Lower lobe of right lung (tissue), 2 donors: ENCODE measurements at places on chromosomes 6 and 20. TPM values are rescaled to one million over a fixed set of nuclear protein-coding genes. Genes with fewer than 3 reads are reported as not detected.

- no peaks in the 10 kb centered on the region for H3K4me1 ChIP-seq
- no peaks in the 10 kb centered on the region for H3K27me3 ChIP-seq
- DNase-seq: no peak
- H3K4me3 ChIP-seq: no peak overlapping the region
These were observed 23.8 kb downstream of the NRSN1 start for GRCh38 chr6:24149836-24150235.

DNA sequence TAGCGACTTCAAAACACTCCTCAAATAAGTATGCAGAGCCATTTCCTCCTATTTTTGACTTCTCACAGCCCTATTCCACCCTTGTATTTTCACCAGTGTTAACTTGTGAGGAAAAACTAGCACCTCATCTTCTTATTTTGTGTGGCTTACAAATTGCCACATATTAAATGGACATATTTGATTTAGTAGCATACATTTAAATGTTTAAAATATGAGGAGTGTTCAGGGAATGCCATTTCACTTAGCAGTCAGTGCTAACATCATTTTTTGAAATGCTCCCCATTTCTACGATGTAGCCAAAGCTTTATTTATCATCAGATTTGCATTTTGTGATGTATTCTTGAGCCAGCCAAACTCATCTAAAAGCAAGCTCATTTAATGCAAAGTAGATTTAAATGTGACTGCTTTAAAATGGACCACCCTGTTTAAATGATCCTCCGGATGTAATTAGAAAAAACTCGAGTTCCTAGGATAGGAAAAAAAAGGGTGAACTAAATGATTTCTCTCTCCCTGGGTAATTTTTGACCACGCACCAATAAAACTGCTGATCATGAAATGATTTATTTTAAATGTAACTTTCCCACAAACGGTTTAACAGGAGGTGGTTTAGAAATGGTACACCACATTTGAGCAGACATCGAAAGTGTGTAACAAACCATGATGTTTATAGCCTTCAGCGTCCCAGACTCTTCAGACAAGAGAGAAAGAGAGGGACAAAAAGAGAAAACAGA, 172.6 kb downstream of the CD83 start:
- no peaks in the 10 kb centered on the region for H3K27me3 ChIP-seq
- H3K4me1 ChIP-seq: peaks cover 6% of the 10 kb centered on the region
- no peak overlapping the region for H3K27ac ChIP-seq
- H3K36me3 ChIP-seq: no peaks in the 10 kb centered on the region
- no peak for DNase-seq

- H3K36me3 ChIP-seq: no peaks in the 10 kb centered on the region
- H3K27me3 ChIP-seq: no peaks in the 10 kb centered on the region
- no peak overlapping the region for H3K4me3 ChIP-seq
These were observed 417.9 kb downstream of the CD109 start for GRCh38 chr6:74113901-74114300.

DNA sequence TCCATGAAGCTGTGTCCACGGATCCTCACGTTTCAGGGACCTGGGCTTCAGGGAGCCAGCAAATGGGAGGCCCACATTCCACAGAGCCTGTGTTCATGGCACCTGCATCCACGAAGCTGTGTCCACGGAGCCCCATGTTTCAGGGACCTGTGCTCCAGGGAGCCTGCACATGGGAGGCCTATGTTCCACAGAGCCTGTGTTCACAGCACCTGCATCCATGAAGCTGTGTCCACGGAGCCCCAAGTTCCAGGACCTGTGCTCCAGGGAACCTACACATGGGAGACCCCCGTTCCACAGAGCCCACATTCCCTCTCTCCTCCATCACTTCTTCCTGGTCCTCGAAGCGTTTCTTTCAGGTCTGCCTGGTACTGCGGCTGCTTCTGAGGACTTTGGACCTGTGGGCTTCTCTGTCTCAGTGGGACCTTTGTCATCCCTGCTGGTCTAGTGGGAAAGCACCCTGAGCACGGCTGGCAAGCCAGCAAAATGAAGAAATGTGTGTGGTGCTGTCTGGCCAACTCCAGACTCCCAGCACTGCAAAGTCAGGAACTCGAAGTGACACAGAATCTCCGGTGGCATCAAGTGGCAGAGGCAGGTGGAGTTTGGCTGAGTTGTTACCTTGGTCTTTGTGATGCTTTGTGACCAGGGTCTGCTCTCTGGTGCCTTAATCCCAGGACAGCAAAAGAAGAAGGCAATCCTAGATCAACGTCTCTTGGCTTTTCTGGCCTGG, 245.9 kb downstream of the DLL1 start:
- no peaks in the 10 kb centered on the region for H3K27me3 ChIP-seq
- no peak overlapping the region for H3K4me3 ChIP-seq
- peak; percentile 34 for DNase-seq
- peaks cover 11% of the 10 kb centered on the region for H3K4me1 ChIP-seq
- no peaks in the 10 kb centered on the region for H3K36me3 ChIP-seq
- no peak overlapping the region for H3K27ac ChIP-seq

GRCh38 chr20:3227936-3228749, 10.8 kb downstream of the SLC4A11 start:
- no peaks in the 10 kb centered on the region for H3K4me1 ChIP-seq
- H3K36me3 ChIP-seq: peaks cover 11% of the 10 kb centered on the region
- no peak overlapping the region for H3K27ac ChIP-seq
- no peaks in the 10 kb centered on the region for H3K27me3 ChIP-seq
- no peak overlapping the region for H3K4me3 ChIP-seq

DNA sequence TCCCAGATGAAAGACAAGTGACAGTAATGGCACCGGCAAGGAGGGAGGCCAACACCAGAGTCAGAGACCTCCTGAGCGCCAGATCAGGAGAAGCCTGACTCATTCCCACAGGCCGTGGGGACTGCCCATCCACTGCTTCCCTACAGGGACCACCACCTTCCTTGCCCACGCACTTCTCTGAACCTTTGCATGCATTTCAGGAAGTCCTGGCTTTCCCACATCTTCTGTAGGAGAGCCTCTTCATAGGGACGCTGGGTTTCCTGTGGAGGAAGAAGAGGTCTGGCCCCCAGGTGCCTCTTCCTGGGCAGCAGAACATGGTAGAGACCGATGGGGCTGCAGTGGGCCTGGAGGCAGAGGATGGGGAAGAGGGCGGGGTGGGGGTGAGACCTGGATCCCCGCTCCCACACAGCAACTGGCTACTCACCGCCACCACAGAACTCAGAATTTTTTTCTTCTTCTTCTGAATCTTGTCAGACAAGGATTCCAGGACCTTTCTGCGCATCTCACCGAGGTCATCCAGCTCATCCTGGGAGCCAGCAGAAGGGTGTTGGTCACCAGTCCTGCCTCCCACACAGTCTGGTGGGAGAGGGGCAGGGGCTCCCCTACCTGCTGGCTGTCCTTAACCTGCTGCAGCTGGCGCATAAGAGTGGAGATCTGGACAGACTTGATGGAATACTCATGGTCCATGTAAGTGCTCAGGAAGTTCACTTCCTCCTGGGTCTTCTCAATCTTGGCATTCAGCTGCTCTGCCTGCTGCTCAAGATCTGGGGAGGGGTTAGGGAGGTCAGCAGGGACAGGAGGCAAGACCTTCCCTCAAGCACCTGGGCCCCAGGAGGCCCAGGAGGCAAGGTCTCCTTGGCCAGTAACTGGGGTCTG, 13.7 kb downstream of the C20orf96 start:
- no peak overlapping the region for H3K4me3 ChIP-seq
- no peak overlapping the region for H3K27ac ChIP-seq
- peaks cover 37% of the 10 kb centered on the region for H3K36me3 ChIP-seq
- no peaks in the 10 kb centered on the region for H3K4me1 ChIP-seq
- no peak for DNase-seq

The GRIK2 gene
- total RNA-seq: 0.62 TPM

The PSMB8 gene
- 103 TPM for total RNA-seq

DNA sequence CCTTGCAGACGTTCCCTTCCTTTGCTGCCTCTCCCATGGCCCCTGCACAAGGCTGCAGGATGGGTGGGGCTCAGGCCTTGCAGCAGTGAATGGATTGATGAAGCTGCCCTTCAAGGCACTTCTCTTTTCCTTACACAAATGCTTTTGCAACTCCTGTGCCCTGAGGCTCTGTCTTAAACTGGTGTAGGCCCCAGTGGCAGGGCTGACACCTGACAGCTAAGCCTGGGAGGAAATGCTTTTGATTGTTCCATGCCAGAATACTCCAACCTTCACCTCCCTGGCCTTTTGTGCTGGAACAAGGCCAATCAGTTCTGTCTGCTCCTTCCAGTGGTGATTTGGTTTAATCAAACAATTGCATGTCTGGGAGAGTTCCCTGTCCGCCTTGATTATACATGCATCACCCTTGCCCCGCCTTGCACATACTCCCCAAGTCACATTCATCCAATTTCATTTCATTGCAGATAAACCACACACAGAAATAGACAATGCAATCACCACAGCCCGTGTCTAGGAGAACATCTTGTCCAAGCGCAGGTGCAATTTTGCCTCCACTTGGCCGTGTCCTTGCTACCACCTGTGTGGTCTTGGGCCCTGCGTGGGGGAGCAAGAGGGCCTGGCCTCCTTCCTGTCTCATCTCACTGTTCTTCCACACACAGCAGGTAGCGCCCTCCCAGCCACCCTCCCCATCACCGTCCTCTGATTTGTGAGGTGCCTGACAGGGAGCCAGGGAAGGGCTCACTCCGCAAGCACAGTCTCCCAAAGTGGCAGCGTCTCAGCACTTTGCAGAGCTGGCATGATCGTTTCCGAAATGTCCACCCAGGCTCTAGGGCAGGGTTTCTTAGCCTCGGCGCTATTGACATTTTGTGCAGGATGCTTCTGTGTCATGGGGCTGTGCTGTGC, 120.4 kb downstream of the CDH26 start:
- H3K27ac ChIP-seq: no peak overlapping the region
- H3K27me3 ChIP-seq: no peaks in the 10 kb centered on the region
- no peak overlapping the region for H3K4me3 ChIP-seq
- H3K36me3 ChIP-seq: no peaks in the 10 kb centered on the region
- H3K4me1 ChIP-seq: no peaks in the 10 kb centered on the region

The NKAIN2 gene
- 0.12 TPM for total RNA-seq

GRCh38 chr6:71124340-71124739, 164.3 kb upstream of the OGFRL1 start:
- H3K27me3 ChIP-seq: no peaks in the 10 kb centered on the region
- no peak overlapping the region for H3K27ac ChIP-seq
- no peak for DNase-seq
- H3K36me3 ChIP-seq: no peaks in the 10 kb centered on the region
- no peaks in the 10 kb centered on the region for H3K4me1 ChIP-seq

- H3K4me1 ChIP-seq: no peaks in the 10 kb centered on the region
- H3K27ac ChIP-seq: no peak overlapping the region
- H3K27me3 ChIP-seq: no peaks in the 10 kb centered on the region
- no peak overlapping the region for H3K4me3 ChIP-seq
- no peak for DNase-seq
These were observed 476.9 kb downstream of the KHDRBS2 start for GRCh38 chr6:61809004-61809595.

- no peaks in the 10 kb centered on the region for H3K36me3 ChIP-seq
- H3K27ac ChIP-seq: no peak overlapping the region
- peaks cover 18% of the 10 kb centered on the region for H3K27me3 ChIP-seq
- H3K4me3 ChIP-seq: no peak overlapping the region
- DNase-seq: no peak
These were observed 5.3 kb upstream of the MOG start for GRCh38 chr6:29651413-29652197.

GRCh38 chr6:88492824-88493223, 326.7 kb upstream of the CNR1 start:
- H3K4me1 ChIP-seq: no peaks in the 10 kb centered on the region
- no peaks in the 10 kb centered on the region for H3K36me3 ChIP-seq
- H3K27me3 ChIP-seq: no peaks in the 10 kb centered on the region
- H3K27ac ChIP-seq: no peak overlapping the region

GRCh38 chr20:15705975-15706374, 867.3 kb downstream of the KIF16B start:
- H3K36me3 ChIP-seq: no peaks in the 10 kb centered on the region
- no peaks in the 10 kb centered on the region for H3K4me1 ChIP-seq
- H3K4me3 ChIP-seq: no peak overlapping the region
- DNase-seq: no peak
- no peak overlapping the region for H3K27ac ChIP-seq
- no peaks in the 10 kb centered on the region for H3K27me3 ChIP-seq

The PKHD1 gene
- 0.09 TPM for total RNA-seq

DNA sequence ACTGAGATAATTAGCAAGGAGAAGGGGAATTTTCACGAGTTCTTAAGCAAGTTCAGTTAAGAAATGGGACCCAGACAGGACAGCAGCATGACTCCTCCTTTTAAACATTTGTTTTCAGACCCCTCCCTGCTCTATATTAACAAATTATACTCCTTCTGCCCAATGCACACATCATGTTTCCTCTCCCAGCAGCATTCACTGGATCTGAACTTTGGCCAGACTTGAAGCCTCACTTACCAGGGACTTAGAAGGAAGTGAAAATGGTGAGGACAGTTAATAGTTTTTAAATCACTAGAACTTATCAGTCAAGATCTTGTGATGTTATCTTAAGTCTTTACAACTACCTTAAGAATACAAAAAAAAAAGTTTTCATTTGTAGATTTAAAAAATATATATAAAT, 1174.7 kb upstream of the MAP3K7 start:
- no peaks in the 10 kb centered on the region for H3K36me3 ChIP-seq
- no peaks in the 10 kb centered on the region for H3K27me3 ChIP-seq
- no peaks in the 10 kb centered on the region for H3K4me1 ChIP-seq

The TINAG gene
- total RNA-seq: not detected

The CD83 gene
- 25.0 TPM for total RNA-seq

The SLC22A7 gene
- not detected for total RNA-seq

The DDX43 gene
- 1.9 TPM for total RNA-seq

The PBOV1 gene
- not detected for total RNA-seq

DNA sequence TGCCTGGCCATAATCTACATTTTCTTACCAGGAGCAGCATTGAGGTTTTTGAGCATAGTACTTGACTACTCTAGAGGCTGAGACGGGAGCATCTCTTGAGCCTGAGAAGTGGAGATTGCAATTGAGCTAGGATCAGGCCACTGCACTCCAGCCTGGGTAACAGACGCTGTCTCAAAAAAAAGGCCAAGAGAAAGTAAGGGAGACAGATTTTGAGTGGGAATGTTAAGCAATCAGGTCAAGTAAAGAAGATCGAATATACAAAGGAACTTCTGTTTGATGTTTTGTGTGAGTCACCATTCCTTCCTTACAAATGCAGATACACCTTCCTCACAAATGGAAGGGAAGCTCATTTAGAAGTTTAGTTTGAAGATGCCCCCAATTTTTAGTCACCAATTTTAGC, 4.4 kb downstream of the PNRC1 start:
- H3K4me3 ChIP-seq: peak overlapping the region; percentile 10
- H3K27ac ChIP-seq: no peak overlapping the region

The PRPH2 gene
- total RNA-seq: 0.68 TPM
